ENCODE measurements at places on chromosomes 16 and 17. TPM values are rescaled to one million over a fixed set of nuclear protein-coding genes. Genes with fewer than 3 reads are reported as not detected.

SNX20 gene
- total RNA-seq = 1.8 TPM

DNA sequence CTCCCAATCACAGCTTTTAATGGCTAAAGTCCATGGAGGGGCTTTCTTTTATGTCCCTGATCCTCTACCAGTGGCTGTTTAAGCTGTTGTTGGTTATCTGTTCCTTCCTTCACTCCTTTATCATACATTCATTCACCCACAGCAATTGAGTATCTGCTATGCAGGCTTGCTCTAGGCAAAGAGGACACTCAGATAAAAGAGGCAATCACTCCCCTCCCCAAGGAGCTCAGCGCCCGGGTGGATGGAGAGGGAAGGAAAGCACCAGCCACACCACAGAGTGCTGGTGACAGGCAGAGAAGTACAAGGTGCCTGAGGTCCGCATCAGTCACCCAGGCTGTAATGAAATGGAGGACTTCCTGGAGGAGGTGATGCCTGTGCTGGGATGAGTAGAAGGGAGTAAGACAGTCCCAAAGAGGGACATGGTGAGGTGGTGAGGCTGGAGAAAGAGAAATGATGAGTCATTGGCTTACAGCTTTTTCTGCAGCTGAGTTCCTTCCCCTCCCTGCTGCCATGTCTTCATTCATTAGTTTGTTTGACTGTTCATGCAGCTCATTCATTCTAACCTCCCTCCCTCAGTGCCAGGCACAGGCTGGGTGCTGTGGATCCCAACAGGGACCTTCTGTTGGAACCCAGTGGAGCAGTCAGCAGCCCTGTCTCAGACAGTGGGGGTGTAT is 12.8 kb upstream of the NGFR start:
- DNase-seq = no peak

DNA sequence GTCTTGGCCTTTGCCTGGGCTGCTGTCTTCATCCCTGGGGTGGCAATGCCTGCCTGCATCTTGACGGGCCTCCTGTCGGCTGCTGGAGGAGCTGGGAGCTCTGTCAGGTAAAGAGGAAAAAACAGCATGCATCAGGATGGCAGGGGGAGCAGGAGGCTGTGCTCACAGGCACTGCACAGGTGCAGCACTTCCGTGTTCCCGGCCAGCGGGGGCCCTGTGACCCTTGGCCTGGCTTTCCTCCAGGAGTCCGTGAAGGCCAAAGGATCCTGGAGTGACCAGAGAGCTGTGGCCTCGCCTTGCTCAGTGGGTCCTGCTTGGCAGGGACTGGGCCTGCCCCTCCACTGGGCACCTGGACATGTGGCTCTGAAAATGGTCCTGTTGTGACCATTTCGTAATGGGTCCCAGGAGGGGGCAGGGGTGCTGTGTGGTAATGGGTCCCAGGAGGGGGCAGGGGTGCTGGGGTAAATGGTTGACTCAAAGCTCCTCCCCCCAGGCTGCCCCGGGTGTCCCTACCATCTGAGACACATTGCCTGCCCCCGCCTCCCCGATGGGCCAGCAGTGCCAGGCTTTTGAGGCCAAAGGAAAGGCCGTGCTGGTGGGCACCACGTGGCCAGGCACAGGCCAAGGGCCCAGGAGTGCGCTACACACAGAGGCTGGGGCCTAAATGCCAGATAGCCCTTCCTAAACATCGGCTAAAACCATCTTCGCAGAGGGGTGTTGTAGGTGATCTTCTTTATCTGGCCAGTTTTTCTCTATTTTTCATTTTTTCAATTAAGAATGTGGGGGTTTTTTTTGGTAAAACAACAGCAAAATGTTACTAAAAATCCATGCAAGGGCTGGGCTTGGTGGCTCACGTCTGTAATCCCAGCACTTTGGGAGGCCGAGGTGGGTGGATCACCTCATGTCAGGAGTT is 4.0 kb upstream of the FASN start:
- DNase-seq = no peak

DNA sequence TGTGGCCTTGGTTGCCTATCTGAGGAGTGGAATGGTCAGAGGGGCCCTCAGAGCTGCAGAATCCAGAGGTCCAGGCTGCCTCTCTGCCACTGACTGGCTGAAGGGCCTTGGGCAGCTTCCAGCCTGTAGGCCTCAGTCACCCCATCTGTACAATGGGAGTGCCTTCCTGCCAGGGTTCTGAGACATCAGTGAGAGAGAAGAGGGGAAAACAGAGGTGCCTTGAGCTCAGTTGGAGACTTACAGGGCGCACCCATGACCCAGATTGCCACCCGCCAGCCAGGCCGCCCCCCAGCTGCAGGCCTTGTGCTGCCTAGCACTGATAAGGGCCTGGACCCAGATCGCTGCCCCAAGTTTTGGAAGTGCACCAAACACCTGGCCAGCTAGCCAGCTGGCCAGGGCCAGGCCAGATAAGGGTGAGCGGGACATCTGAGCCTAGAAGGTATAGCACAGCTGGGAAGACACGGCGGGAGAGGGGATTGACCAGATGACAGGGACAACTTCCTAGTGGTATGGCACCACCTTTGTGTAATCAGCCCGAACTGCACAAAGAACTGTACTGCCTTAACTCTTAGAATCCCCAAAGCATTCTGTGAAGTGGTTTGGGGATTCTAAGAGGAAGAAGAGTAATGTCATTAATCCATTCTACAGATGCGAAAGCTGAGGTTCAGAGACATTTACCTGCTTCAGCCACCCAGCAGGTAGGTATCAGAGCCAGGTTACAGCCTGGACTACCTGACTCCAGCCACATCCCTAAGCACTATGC is 1.4 kb downstream of the SLC4A1 start:
- DNase-seq = no peak

GRCh38 chr17:54435966-54436365 is 464.7 kb upstream of the TOM1L1 start:
- DNase-seq = no peak

CCDC47 gene
- 58.5 TPM for total RNA-seq

GRCh38 chr16:89863741-89864526 is 9.5 kb upstream of the TCF25 start:
- DNase-seq = no peak

GRCh38 chr17:66260275-66260674 is 31.1 kb upstream of the APOH start:
- no peak for DNase-seq

DNA sequence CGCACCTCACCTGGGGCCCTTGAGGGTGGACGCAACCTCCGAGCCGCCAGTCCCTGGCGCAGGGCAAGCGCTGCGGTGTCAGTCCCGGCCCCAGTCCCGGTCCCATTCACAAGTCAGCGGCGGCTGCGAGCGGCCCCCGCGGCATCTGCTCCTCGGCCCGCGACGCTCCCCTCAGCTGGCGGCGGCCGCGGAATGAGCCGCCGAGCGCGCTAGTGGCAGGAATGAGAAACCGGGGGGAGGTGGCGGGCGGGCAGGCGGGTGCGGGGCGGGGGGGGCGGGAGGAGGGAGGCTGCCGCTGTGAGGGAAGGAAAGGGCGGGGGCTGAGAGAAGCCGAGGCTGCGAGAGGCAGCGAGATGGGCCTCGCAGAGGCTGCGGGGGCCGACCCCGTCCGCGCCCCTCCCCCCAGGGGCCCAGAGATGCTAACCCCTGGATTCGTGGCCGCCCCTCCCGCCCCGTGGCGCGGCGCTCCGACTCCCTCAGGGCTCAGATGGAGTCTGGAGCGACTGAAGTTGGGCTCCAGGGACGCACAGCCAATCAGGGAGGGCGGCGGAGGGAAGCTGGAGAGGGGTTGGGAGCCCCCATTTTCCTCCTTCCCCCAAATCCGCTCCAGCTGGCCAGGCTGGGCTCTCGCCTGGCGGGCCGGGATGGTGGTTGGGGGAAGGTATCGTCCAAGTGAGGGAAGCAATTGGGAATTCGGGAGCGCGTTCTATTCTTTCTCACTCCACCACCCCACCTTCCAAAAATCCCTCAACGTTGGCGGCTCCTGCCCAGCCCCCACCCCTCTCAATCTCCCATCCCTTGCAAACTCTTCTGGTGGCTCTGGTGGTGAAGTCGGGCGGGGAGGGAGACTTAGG is at the start of gene CDH11:
CDH11 (minus strand) TSS at position 194 of the 854 bp plus-strand sequence. CDS start 117,194 bp downstream, outside the sequence.
- DNase-seq = peak; percentile 88

DNA sequence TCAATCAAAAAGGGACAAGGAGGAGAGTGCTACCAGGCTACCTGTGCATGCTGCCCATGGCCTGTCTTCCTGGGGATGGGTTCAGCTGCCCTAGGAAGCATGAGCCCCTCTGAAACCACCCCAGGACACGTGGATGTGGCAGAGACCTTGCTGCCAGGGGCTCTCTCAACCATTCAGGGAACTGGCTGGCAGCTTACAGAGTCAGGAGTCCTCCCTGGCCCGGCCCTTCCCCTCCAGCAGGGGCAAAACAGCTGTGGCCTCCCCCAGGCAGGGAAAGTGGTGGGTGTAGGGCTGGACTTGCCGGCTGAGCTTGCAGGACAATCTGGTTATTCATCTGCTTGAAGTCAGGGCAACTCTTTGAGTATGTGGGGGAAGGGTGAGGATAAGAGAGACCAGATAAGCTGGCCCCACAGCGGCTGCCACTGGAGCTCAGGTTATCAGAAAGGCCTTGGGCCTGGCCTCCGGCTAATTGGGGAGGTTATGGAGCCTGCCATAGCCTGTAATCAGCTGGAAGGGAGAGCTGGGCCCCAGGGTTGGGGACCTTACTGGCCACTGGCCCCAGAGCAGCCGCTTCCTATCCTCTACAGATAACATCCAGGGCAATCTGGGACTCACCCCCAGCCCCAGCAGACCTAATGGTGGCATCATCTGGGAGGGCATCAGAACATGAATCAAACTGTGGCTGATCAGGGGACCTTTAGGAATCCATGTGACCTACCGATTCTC is 5.6 kb upstream of the TBX2 start:
- no peak for DNase-seq

RAMP2 gene
- 56.8 TPM for total RNA-seq

ASGR2 gene
- total RNA-seq = 1.3 TPM

CES1 gene
- total RNA-seq = 29.9 TPM

DNA sequence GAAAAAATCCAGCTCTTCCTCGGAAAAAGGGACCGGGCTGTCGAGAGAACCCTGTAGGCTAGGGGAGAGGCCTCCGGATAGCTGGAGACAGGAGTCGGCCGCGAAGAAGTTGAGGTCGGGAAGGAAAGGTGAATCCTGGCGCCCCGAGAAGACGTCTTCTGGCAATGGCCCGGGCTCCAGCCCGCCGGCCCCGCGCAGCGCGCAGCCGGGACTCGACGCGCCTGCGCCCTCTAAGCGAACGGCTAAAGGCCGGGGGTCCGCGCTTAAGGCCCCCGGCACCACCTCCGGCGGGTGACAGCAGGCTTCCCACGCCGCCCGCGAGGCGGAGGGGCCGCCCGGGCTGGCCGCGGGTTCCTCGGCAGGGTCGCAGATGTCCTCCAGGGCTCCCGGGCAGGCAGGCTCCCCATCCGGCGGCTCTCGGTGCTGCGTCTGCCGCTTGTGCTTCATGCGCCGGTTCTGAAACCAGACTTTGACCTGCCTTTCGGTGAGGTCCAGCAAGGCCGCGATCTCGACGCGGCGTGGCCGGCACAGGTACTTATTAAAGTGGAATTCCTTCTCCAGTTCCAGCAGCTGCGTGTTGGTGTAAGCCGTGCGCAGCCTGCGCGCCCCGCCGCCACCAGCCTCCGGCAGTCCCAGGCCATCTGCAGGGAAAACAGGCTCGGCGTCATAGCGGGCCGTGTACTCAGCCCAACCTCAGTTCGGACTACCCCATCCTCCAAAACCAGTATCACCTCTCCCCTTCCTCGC is 1.6 kb downstream of the HOXB2 start:
- DNase-seq = no peak

DNA sequence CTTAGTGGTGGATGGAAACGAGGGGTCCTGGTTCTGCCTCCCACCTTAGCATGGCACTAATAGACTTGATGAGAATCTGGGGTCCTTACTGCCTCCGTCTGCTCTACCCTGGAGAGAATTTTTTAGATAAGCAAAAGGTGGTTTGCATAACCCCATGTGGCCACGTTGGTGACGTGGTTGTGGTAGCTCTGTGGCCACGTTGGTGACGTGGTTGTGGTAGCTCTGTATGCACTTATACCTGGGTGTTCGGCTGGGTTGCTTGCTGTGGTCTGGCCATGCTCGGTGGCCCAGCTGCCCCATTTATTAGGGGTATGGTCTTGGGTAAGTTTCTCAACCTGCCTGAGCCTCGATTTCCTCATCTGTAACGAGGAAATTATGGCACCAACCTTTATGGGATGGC is 13.0 kb downstream of the SPIRE2 start:
- DNase-seq = no peak

- DNase-seq = no peak
Measured at GRCh38 chr17:44010966-44011647, 3.7 kb downstream of the TMEM101 start.

DNA sequence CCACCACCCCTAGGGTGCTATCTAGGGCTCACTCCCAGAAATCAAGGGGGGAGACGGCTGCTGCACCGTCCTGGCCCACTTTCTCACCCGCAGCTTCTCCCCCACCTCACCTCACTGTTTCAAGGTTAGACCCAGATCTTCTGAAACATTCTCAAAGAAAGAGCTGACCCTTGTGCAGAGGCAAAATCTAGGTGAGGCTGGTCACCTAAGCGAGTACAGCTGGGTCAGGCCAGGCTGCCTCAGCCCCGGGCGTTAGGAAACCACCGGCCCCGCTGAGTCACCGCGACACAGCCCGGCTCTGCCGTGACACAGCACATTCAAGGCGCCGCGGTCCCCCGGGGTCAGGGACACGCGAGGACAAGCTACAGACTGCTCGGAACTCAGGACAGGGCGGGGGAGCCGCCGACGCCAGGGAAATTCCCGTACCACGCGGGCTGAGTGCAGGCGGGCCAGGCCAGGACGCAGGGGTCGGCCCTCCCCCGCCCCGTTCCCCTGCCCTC is 27.1 kb downstream of the GNPTG start:
- DNase-seq = peak; percentile 96

CACNA1H gene
- 67.3 TPM for total RNA-seq

GRCh38 chr17:80031691-80032430 is 3.8 kb downstream of the TBC1D16 start:
- no peak for DNase-seq

Measured in posterior vena cava (tissue), 2 donors.